Anterior cingulate cortex (tissue), 58 donors: ENCODE measurements at places on chromosomes 6 and 20.

- no peak for DNase-seq
Observed at GRCh38 chr20:54292185-54292584, 84.3 kb downstream of the PFDN4 start.

GRCh38 chr6:16493112-16493511 lies 254.7 kb downstream of the GMPR start:
- no peak for DNase-seq

DNA sequence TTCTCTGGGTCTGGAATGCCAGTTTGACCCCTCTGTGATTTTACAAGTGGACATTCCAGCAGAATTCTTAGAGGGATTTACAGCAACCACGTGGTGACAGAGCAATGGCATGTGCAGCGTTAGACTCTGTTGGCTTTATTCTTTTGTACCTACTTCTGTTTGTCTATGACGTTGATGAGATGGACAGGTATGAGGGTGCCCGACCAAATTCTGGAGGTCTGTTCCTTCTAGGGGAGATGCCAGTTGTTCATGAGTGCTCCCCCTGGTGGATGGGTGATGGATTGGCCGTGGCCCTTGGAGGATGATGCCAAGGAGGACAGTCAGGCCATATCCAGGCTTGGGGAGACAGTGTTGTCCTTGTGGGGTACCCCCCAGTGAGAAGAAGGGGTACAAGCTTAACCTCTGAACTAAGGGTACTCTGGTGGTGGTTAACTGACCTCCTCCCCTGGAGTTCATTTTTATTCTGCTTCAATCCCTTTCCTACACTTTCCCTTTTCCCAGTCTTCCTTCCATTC lies 198.6 kb downstream of the DTNBP1 start:
- DNase-seq, result no peak

DNA sequence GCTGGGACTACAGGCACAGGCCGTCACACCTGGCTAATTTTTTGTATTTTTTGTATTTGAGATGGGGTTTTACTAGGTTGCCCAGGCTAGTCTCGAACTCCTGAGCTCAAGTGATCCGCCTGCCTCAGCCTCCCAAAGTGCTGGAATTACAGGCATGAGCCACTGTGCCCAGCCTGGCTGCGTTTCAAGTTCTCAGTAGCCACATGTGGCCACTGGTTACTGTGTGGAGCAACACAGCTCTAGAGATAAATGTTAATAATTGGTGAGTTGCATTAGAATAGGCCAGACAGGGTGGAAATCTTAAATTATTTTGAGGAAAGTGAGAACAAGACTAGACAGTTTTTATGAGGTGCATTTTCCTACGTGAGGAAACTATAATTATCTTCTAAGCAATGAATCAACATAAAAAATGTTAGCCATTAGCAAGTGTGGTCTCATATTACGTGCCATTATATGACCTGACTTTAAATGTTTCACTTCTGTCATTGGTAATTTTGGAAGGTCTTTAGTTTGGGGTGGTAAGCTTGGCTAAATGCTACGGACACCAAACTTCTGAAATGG lies 129.6 kb downstream of the PLEKHG1 start:
- DNase-seq, result no peak

- DNase-seq, result peak; percentile 70
Observed at GRCh38 chr6:134908906-134909516, 40.9 kb downstream of the ALDH8A1 start.

DNA sequence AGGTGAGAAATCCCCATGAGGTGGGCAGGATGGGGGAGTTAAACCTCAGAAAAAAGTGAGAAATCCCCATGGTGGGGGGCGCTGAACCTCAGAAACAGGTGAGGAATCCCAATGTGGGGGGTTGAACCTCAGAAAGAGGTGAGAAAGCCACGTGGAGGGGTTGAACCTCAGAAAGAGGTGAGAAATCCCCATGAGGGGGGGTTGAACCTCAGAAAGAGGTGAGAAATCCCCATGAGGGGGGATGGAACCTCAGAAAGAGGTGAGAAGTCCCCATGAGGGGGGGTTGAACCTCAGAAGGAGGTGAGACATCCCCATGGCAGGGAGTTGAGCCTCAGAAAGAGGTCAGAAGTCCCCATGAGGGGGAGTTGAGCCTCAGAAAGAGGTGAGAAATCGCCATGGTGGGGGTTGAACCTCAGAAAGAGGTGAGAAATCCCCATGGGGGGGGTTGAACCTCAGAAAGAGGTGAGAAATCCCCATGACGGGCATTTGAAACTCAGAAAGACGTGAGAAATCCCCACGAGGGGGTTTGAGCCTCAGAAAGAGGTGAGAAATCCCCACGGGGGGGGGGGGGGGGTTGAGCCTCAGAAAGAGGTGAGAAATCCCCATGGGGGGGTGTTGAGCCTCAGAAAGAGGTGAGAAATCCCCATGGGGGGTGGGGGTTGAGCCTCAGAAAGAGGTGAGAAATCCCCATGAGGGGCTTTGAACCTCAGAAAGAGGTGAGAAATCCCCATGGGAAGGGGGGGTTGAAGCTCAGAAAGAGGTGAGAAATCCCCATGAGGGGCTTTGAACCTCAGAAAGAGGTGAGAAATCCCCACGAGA lies 14.3 kb upstream of the GOPC start:
- no peak for DNase-seq

GRCh38 chr20:5608104-5608441 lies 142.1 kb upstream of the SHLD1 start:
- no peak for DNase-seq

DNA sequence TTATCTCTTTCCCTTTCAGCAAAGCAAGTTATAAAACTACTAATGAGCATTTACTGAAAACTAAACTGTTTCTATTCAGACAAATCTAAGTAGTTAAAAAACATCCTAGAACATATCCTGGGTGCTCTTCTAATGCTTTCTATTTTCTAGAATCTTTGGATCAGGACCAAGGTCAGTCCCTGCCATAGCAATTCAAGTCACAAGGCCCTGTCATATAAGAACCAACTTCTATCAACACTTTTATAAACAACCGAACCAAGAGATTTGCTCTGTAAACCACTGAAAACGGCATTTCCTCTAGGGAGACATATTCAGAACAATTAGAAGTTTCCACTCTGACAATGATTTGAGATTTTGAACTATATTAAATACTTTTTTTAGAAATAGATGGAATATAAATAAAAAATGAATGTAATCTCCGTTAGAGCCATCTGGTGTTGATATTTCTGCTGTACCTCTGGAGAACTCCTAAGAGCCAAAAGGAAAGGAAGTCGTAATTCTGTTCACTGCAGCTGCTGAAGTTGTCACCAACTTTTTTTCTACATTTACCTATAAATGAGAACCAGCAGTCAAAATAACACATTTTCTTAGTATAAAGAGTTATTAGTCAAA lies 51.4 kb upstream of the LGSN start:
- DNase-seq, result no peak

GRCh38 chr20:37505263-37506151 lies 15.5 kb upstream of the NNAT start:
- DNase-seq, result no peak

DNA sequence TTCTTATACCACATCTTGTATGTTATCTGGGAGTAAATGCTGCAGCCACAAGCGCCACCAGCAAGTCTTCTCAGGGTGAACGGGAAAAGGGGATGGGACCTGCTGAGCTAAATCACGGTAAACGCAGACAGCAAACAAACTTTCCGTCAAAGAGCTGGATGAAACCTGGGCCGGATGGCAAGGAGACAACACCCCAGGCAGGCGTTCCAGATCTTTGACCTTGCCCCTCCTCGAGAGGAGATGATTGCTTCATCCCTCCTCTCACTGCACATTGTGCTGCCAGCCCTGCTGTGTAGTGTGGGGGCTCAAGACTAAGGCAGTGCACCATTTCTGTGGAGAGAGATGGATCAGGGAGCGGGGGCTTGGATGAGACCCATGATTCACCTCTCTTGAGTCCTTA lies 9.8 kb downstream of the RAET1E start:
- no peak for DNase-seq

- no peak for DNase-seq
Observed at GRCh38 chr6:169019727-169020491, 233.7 kb downstream of the THBS2 start.

DNA sequence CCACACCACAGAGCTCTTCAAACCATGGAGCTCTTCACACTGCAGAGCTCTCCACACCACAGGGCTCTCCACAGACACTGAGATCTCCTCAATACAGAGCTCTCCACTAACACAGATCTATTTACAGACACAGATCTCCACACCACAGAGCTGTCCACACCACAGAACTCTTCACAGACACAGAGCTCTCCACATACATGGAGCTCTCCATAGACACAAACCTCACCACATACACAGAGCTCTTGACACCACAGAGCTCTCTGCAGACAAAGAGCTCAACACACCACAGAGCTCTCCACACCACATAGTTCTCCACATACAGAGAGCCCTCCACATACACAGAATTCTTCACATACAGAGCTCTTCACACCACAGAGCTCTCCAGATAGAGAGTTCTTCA lies 53.0 kb downstream of the ERMARD start:
- no peak for DNase-seq

GRCh38 chr6:14713966-14714631 lies 531.8 kb upstream of the JARID2 start:
- no peak for DNase-seq

DNA sequence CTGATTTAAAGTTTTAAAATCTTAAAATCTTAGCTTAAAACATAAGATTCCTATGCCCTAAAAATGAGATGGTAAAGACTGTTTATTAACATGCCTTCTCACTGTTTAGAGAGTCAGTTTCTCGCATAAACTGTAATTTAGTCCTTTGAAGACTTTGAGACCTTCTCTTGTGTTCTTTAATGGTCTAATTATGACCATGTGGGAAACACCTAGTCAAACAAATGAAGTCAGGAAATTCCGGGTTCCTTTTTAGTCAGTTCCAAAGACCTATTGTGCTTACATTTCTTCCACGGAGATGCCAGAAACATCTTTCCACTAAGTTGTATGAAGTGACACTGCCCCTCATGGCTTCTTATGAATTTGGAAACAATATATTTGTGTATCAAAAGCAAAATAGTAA lies 64.2 kb upstream of the KIF25 start:
- DNase-seq, result no peak
